GM23338 (cell line): ENCODE measurements at places on chromosomes 5 and 9.
A peak's percentile ranks its signal among the peaks of the same experiment; 100 is the strongest.

DNA sequence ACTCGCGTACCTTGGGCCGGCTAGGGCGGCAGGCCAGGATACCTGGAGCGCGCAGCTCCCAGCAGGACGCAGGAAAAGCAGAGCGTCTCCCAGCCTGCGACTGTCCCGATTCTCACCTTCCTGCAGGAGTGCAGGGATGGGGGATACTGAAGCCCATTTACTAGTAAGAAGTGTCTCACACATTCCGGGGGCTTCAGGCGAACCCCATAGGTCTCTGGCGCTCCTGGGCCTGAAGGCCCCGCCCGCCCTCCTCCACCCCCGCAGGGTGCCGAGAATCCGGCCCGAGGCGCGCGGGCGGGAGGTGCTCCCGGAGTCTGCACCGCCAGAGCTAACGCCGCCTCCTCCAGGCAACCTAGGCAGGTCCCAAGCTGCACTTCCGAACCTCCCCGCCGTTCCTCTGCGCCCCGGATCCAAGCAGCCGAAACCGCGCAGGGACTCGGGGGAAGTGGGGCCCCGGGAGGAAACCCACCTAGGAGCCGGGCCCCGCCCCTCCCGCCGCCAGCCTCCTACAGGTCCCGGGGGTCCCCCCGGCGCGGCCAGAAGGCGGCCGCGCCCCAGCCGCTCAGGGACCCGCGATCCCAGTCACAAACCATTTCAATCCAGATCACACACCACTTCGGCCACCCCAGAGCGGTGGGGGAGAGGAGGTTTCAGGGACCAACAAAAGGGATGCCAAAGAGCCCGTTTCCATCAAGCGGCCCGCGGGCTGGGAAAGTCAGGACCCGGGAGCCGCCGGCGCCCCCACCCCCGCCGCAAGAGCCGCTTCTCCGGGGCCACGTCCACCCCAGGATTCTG, 1.2 kb downstream of the ROR2 start:
- peak; percentile 88 for DNase-seq

- no peak for DNase-seq
Observed at GRCh38 chr9:4657426-4658159, 4.5 kb upstream of the PLPP6 start.

- no peak for DNase-seq
Observed at GRCh38 chr5:143720689-143721088, 91.3 kb upstream of the HMHB1 start.

GRCh38 chr5:18811661-18812060, 1176.3 kb downstream of the CDH18 start:
- peak; percentile 6 for DNase-seq

GRCh38 chr5:134413046-134413445, 1.4 kb upstream of the CDKN2AIPNL start:
- no peak for DNase-seq

GRCh38 chr5:151717416-151717815, 30.7 kb upstream of the SPARC start:
- DNase-seq = no peak

DNA sequence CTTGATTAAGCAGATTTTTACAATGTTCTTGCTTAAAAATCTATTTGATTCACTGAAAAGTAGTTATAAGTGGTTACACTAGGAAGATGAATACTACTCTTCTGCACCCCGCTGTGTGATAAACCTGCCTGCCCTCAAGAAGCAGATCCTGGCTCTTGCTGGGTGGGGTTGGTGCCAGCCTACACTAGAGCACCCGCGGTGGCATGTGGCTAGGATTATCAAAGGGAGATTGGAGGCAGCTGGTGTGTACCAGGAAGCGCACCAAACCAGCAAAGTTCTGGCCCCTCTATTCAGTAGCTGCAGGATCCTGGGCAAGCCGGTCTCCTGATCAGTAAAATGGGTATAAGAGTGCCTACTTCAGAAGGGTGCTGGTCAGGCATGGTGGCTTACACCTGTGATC, 43.5 kb downstream of the PRLR start:
- DNase-seq = no peak

DNA sequence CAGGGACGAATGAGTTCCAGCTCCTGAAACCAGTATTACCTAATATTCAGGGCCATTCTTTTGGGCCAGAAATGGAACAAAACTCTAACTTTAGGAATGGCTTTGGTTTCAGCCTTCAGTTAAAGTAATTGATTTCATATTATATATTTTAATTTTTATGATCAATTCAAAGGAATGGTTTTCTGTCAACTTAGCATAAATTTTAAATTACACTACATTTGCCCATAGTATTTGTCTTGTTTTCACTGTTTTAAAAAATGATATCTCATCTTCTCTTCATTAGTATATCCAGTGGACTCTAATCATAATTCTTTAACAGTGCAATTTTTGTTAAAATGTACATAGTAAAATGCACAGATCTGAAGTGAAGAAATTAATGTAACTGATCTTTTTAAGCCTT, 1.9 kb upstream of the PCDHB16 start:
- DNase-seq = no peak

DNA sequence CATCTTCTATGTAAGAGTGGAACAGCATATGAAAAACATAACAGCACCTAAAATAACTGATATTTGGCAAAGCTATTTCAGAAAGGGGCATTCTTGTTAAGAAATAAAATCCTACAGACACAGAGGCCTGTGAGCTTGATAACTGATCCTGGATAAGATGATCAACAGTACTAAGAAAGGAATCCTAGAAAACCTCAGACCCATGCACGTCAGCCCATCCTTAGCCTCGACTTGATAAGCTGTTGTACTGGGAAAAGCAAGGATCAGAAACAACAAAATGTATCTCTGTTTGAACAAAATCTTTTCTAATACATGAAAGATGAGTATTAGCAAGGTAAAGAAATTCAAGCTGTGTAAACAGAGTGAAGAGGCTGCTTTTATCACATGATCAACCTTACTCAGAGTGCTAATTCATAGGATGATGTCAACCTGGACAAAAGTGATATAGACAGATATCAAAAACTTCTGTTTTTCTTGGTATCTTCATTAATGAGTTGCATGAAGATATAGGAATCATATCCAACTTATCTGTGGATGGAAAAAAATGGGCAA, 15.2 kb downstream of the LIFR start:
- DNase-seq = no peak

DNA sequence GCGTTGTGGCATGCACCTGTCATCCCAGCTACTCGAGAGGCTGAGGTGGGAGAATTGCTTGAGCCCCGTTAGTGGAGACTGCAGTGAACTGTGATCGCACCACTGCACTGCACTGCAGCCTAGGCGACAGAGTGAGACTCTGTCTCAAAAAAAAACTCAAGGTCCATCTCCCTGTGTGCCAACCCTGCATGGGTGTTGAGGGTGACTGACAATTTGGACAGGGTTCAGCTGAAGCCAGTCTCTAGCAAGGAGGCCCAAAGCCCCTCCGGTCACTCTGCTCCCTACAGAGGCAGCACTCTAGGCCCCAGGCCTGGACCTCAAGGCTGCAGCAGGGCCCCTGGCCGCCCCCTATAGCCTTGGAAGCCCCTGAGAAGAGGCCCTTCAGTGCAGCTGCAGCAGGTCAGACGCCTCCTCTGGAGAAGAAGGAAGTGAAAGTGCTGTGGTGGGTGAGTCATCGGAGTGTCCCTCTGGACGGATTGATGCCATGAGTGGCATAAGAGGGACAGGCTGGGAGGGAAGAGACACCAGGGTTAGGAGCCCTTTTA, 39.2 kb upstream of the NEK6 start:
- DNase-seq = no peak

DNA sequence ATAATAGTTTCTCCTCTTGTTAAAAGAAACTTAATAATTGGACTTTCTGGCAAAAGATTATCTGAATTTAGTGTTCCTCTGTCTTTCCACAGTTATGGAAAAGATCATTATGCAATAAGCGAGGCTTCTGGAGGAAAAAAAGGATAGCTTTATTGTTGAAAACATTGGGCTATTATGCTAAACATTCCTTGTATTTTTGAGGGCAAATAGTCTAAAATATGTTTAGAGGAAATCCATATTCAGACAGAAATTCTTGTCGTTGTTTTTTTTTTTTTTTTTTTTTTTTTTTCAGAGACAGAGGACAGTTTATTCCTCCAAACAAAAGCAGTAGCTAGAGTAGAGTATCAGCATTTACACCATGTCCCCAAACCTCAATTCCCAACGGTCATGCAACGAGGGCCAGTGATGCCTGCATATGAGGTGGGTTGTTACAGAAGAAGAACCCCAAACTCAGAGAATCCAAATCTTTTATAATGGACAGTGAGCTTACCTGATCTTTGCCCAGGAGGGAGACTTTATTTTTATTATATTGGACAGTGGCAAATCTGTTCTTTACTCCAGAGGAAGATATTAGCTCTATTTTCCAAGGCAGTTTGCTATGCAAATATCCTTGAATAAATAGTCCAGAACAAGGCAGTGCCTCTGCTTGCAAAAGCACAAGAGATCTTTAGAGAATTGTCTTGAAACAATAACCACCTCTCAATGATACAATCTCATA, 48.4 kb upstream of the CDK5RAP2 start:
- no peak for DNase-seq

- DNase-seq = no peak
Observed at GRCh38 chr9:106481013-106481609, 381.9 kb upstream of the ZNF462 start.

- DNase-seq = no peak
Observed at GRCh38 chr5:15692706-15693381, 192.9 kb downstream of the FBXL7 start.

DNA sequence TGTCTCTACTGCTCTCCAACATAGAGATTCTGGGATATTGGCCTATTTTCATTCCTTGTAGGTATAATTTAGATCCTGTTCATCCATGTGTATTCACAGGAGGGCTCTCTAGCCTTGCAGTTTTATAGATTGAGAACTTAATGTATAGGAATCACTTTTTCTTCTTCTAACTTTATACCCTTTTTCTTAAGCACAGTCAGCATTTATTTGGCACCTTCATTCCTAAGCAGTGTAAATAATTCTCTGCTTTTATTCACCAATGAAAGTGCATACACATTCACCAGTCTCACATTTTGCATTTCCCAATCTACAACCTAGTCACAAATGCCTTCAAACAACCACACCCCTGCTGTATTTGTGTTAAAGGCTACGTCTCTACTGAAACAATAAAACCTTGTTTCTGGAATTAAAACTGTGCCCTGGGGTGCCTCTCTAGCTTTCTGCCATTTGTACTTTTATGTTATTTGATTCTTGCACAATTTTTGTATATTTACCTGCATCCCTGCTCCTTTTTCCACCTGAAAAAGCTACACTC, 49.3 kb downstream of the NREP start:
- DNase-seq = no peak

GRCh38 chr5:15575666-15576065, 75.7 kb downstream of the FBXL7 start:
- DNase-seq = no peak

DNA sequence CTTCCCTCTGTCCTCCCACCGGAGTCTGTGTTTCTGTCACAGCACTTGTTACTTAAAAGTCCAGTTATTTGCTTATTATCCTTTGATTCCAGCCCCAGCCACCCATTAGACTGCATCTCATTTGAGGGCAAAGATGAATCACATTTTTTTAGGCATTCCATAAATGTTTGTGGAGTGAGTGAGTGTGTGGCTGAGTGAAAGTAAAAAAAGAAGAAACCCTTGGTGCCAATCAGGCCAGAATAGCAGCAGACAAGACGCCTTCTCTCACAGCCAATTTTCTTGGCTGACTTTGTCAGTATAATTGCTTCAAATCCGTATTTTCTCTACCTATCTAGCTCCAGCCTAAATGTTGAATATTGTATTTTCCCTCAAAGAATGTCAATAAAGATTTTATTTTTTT, 613.0 kb upstream of the WWC1 start:
- DNase-seq = peak; percentile 16

DNA sequence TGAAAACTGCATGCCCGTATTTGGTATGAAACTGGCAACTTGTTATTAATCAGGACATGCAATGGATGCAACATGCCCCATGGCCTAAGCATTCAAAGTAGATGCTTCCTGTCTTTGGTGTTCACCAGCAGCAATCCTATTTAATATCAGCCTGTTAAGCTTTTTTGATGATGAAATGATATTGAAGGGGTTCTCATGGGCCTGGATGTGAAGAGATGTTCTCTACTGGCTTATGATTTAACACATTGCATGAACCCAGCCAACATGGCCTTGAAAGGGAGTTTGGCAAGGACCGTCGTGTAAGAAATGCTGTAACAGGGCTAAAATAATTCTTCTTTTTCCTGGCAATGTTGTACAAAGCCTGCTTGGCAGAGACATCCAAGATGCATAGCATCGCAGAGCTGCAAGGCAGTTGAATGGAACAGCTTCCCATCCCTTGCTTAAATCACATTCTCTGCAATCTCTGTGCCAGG, 111.2 kb downstream of the SMARCA2 start:
- no peak for DNase-seq

- DNase-seq = no peak
Observed at GRCh38 chr9:116393198-116393597, 239.6 kb downstream of the PAPPA start.
